Occipital lobe (tissue), 3 donors: ENCODE measurements at places on chromosomes 1 and 21. TPM values are rescaled to one million over a fixed set of nuclear protein-coding genes. Genes with fewer than 3 reads are reported as not detected.
A peak's percentile ranks its signal among the peaks of the same experiment; 100 is the strongest.

The TEDDM1 gene
- total RNA-seq = not detected

The REN gene
- total RNA-seq = not detected

DNA sequence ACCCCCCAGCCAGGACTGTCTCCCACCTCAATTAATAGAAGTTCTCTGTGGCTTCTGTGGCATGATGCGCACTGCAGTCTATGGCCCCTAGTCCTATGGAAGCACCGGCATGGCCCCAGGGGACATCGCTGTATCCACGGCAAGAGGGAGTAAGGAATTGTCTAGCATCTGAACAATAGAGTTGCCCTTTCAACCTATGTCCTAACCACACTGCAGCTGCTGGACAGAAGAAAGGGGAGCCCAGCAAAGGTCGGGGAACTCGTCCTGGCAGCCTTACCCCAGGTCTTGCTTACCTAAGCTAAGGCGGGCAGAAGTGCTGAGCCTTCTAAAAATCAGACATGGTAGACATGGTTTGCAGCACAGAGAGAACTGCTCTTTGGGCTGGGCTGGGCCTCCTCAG lies 103.3 kb upstream of the EDN2 start:
- no peak for DNase-seq

The TMEM81 gene
- total RNA-seq = 3.4 TPM

- no peak for DNase-seq
Observed at GRCh38 chr21:28227881-28228635, 764.6 kb downstream of the LTN1 start.

The PRAMEF6 gene
- total RNA-seq = not detected

- peak; percentile 20 for DNase-seq
Observed at GRCh38 chr1:69568421-69569174, 876 bp downstream of the LRRC7 start.

The SPATC1L gene
- total RNA-seq = 2.8 TPM

The OR2L3 gene
- total RNA-seq = 1.2 TPM

- no peak for DNase-seq
Observed at GRCh38 chr1:228303596-228303995, 95.8 kb downstream of the OBSCN start.

DNA sequence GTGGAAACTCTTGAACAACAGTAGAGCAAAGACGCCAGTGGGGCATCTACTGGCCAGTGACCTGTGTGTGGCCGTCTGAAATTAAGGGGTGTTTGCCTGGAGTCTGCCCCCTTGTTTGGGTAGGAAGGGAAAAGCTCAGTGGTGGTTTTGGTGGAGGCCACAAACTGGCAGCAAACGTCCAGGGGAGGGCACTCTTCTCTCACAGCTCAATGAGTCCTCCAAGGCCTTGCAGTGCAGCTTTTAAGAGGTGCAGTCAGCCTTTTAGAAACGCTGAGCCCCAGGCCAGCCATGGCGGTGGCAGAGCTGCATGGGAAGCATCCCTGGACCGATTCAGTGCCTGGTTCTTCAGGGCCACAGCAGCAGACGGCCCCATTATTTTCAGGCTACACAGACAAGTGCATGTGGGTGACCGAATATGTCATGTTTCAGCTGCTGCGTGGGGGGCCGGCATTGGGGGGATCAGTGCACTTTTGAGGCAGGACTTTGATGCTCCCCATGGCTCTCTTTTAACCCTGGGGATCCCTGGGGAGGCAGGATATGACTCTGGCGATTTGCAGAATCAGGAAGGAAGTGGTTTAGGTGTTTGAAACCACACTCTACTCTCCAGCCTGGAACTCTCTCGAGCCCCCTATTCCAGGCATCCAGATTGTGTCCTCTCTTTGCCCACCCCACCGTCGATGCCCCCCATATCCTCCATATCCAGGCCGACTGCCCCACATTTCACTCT lies 414.0 kb downstream of the PRDM2 start:
- peak; percentile 51 for DNase-seq
